ENCODE measurements at places on chromosomes 3 and 15.

- DNase-seq: no peak
Measured at GRCh38 chr3:127162947-127163645, 29.8 kb upstream of the PRR23E start.

DNA sequence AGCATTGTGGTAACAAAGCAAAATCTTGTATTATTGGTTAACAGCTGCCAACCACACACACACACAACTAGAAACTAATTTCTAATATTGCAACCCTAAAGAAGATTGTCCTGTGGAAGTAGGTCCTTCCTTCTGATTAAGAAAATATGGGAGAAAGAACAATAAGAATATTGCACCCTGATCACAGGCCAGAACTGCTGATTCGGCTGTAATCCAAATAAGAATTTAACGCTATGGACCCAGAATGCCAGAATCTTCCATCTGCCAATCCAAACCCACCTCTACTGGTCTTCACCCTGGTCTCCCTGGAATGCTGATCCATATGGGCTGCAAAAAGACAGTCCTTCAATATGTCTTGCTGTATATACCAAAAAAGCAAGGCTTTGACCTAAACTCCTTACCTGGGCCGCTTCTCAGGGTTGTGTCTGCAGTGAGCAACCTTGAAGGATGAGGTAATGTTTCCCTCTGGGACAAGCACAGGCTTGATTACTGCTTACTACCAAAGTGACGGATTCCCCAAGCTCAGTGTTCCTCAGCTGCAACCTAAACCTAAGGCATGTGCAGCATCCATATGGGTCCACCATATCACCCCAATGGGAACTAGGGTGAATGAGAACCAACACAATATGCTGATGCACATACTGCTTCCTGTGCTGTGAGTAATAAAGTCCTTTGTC lies 8.0 kb downstream of the CCDC14 start:
- no peak for DNase-seq

GRCh38 chr15:27817258-27817657 lies 281.9 kb downstream of the OCA2 start:
- no peak for DNase-seq

- no peak for DNase-seq
Measured at GRCh38 chr15:92023965-92024364, 170.5 kb downstream of the SLCO3A1 start.

DNA sequence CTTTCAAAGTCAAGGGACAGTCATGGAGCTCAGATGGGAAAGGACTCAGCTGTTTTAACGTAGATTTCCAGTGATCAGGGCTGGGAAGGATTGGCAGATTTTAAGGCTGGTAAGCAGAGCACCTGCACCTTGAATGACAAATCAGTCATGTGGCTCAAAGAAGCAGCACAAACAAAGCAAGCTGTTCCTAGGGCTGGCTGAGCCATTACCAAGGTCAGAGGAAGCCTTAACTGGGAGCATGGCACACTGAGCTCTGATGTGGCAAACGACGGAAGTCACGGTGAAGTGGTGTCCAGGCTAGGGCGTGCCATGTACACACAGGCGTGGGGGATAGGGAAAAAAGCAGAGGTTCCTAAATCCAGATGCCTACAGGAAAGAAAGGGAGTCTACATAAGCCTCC lies 84.6 kb upstream of the PFN2 start:
- no peak for DNase-seq

- no peak for DNase-seq
Measured at GRCh38 chr3:128935922-128936321, 56.5 kb downstream of the ACAD9 start.

- no peak for DNase-seq
Measured at GRCh38 chr3:29277249-29277648, 3.6 kb upstream of the RBMS3 start.

GRCh38 chr3:27681249-27681748 lies 40.8 kb downstream of the EOMES start:
- peak; percentile 35 for DNase-seq

DNA sequence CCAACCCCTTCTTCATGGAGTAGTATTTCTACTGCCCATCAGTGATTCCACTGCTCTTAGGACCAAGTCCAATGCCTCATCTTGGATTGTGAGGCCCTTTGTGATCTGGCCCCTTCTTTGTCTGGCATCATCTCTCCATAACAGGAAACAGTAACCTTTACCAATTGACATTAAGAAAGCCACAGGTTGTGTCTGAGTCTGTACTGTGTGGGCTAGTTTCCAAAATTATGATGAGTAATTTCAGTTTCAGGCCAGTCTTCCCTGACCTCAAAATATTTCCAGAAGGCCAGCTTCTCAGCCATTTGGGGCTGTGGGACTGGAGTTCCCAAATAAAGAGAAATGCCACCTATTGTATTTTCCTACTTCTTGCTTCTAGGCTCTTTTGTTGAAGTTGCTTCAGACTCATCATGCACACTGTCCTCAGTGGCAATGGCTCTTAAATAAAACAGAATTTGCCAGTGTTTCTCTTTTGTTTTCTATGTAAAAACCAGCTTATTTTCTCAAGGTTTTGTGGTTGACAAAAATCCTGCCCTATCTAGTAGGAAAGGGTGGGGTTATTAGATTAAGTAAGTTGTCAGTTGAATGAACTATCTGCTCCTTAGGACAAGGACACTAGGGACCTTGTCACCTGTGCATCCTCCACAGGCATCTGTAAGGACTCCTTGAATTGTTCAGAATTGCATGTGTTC lies 47.0 kb upstream of the ACKR4 start:
- DNase-seq: peak; percentile 33

- DNase-seq: no peak
Measured at GRCh38 chr15:96125721-96126415, 204.6 kb upstream of the NR2F2 start.

DNA sequence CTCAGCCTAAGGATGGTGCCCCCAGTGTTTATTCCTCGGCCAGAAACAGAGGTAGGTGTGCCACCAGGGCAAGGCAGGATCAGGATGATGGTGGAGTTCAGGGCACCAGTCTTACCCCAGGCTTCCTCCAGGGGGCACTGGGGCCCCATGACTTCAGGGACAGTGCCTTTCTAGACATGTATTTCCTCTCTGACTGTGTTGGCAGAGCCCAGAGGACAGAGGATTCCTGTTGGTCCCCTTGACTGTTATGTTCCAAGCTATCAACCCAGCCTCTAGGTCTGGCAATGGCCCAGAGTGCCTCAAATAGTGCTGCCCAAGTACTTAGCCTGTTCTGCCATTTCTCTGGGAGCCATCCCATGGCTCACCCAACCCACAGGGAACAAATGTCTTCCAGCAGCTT lies 2.8 kb downstream of the HEMK1 start:
- DNase-seq: peak; percentile 85

- no peak for DNase-seq
Measured at GRCh38 chr3:42080453-42080872, 10.7 kb upstream of the TRAK1 start.

- DNase-seq: no peak
Measured at GRCh38 chr3:119401069-119401468, 62.3 kb downstream of the TMEM39A start.

- DNase-seq: no peak
Measured at GRCh38 chr3:11379824-11380701, 107.9 kb downstream of the ATG7 start.

DNA sequence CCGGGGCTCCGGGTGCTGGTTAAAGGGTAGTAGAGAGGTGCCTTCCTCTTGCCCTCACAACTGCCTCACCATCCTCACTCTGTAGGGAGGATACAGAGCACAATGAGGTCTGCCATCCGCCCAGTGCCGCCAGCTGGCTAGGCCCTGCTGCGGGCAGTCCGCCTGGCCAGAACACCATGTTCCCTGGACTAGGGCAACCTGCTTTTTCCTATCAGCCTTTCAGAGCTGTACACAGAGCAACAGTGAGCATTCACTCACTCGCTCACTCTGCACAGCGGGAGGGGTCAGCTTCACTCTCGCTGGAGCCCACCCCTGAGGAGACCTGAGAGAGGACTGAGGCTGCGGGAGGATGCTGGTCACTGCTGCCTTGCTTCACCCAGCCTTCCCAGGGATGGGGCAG lies 218.7 kb upstream of the CHRNA7 start:
- DNase-seq: no peak

GRCh38 chr15:76916369-76916768 lies 11.2 kb upstream of the SCAPER start:
- DNase-seq: no peak

GRCh38 chr15:53644660-53645059 lies 114.8 kb downstream of the WDR72 start:
- DNase-seq: no peak

GRCh38 chr15:99632521-99632920 lies 66.7 kb downstream of the MEF2A start:
- DNase-seq: no peak

DNA sequence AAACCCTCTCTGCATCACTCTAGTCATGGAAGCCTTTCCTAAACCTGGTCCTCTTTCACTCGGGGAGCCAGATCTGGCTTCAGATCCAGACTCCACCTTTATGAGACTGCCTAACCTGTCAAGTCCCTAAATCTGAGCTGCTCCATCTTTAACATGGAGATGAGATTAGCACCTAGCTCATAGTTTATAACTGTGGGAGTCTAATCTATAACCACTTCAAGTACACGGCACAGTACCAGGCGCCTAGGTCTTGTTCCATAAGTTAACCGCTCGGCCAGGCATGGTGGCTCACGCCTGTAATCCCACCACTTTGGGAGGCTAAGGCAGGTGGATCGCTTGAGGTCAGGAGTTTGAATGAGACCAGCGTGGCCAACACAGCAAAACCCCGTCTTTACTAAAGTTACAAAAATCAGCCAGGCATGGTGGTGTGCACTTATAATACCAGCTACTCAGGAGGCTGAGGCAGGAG lies 30.3 kb downstream of the TPM1 start:
- DNase-seq: no peak

DNA sequence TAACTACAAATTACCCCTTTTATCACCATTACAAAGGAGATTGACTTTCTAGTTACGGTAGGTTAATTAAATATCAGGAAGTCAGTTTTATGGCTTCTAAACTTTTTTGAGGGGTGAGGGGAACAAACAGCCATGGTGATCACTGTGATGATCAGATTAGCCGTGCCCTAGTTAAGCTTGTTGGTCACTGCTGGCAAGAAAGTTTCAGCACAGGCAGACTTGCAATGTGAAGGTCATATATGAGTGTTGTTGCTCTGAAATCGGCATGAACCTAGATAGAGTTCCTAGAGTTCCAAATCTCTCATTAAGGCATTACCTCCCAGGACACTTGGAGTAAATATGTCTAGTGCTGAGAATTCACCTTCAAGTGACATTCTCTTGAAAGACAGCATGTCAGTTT lies 156.6 kb downstream of the GHSR start:
- DNase-seq: no peak

- DNase-seq: peak; percentile 21
Measured at GRCh38 chr15:91942720-91943394, 89.3 kb downstream of the SLCO3A1 start.

DNA sequence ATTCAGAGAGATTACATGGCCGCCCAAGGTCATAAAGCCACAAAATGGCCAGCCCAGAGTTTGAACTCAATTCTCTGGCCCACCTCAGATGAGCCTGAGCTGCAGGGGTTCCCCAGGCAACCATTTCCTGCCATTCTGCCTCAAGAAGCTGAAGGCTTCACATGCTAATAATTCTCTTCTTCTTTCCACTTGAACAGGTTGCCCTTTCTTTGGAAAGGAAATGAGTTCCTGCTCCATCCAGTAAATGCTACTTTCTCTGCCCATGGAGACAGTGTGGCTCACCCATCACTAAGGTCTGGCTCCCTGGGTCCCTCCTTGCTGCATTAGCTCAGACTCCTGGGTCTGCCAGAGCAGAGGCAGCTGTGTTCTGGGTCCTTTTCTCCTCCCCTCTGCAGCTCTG lies 48.2 kb downstream of the TRIM42 start:
- no peak for DNase-seq
